ENCODE measurements at places on chromosomes 3 and 15.
A peak's percentile ranks its signal among the peaks of the same experiment; 100 is the strongest.

GRCh38 chr15:40770147-40770721 lies 454 bp downstream of the C15orf62 start:
- DNase-seq = peak; percentile 24

DNA sequence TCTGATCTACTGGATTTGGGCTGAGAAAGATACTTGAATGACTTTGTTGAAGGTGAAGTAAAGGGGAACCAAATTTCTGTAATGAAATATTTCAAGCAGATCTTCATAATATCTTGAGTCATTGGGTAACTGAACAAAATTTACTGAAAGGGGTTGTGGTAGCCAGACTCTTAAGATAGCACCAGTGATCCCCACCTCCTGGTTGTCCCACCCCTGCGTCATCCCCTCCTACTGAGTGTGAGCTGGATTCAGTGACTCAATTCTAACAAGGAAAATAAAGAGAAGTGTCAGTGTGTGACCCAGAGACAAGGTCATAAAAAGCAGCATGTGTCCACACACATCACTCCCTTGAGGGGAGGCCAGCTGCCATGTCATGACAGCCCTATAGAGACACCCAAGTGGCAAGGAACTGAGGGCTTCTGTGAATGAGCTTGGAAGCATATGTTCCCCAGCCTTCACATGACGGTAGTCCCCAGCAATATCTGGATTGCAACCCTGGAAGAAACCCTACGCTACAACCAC lies 107.1 kb downstream of the MECOM start:
- DNase-seq = no peak

DNA sequence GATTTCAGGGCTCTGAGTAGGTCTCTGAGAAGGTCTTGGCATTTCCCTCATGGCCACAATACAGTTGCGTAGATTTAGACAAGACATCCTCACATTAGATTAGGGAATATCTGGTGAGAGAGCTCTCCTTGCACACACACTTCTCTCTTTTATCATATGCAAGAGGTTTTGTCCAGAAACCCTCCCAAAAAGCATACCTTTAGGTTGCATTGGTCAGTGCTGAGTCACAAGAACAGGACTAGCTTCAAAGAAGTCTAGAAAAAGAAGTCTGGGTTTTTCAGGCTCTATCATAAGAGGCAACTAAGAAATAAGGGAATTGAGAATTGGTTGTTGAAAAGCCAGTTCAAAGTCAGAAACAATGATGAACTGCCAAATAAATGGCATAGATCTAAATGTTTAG lies 40.1 kb upstream of the MITF start:
- no peak for DNase-seq

DNA sequence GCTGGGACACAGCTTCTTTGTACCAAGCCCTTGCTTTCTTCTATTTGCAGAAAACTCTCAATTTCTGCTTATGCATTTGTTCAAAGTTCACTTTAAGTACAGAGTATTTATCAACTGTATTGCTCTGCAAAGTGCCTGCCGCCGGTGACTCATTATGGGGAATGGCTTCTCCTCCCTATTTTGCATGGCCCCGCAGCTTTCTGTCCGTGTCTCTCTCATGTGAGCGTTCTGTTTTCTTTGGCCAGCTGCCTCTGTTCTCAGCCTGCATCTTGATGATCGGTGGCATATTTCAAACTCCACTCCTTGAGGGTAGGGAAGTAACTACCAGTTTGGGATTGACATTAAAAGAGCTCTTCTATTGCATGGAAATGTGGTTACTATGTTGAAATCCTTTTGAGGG lies 28.6 kb upstream of the ST8SIA2 start:
- peak; percentile 75 for DNase-seq

DNA sequence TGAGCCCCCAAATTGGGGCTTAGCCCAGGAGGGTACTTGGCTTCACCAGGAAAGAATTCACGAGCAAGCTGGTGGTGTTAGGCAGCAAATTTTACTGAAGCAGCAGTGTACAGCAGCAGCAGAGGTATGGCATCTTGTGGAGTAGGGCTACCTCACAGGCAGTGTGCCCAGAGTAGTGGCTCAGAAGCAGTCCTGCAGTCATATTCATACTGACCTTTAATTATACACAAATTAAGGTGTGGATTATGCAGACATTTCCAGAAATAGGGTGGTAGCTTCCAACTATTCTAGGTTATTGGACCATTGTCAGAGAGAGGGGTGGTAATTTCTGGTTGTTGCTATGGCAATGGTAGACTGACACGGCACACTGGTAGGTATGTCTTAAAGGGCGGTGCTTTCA lies 20.7 kb upstream of the CADPS start:
- no peak for DNase-seq

- DNase-seq = no peak
Observed at GRCh38 chr3:71461114-71461513, 122.4 kb downstream of the FOXP1 start.

GRCh38 chr3:38578081-38578475 lies 71.4 kb downstream of the SCN5A start:
- DNase-seq = no peak

GRCh38 chr3:129207479-129207878 lies 23.8 kb upstream of the CNBP start:
- no peak for DNase-seq

DNA sequence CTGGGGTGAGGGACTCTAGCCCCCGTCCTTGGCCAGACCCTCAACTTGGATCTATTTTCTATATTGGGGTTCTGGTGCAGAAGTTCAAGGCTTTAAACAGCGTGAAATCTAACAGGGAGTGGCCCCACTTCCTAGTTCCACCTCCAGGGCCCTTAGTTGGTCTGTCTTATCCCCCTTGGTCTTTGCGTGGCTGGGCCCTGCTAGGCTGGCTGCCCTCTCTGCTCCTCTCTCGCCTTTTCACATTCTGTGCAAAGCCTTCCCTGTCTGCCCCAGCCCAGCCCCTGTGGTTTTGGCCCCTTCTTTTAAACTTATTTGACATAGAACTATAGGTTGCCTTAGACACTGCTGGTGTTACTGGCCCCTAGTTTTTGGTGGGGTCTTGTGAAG lies 5.6 kb downstream of the PPCDC start:
- DNase-seq = no peak

DNA sequence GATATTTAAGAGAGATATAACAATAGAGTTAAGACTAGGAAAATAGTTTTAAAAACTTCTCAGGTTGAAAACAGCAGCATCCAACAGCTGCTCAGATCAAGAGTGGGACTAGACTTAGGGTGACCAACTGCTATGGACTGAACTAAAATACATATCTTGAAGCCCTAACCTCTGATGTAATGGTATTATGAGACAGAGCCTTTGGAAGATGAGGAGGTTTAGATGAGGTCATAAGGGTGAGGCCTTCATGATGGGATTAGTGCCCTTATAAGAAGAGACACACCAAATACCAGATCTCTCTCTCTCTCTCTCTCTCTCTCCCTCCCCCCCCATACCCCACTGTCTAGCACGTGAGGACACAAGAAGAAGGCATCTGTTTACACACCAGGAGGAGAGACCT lies 37.4 kb upstream of the GALNT15 start:
- DNase-seq = no peak

DNA sequence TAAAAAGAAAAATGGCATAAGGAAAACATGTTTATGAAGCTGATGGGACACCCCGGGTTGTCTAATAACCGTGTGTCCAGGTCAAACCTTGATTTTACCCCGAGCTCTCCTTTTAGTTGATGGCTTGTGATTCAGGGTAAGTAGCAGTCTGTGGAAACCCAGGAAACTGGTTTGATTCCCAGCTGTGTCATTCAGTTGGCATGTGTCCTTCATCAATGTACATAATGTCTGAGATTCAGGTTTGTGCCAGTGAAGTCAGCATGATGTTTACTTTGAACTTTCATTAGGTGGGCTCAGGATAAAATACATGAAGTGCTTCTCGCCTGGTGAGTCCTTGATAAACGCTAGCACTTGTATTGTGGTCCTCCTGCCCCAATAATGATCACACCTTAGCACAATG lies 4.3 kb upstream of the COPG1 start:
- DNase-seq = no peak

DNA sequence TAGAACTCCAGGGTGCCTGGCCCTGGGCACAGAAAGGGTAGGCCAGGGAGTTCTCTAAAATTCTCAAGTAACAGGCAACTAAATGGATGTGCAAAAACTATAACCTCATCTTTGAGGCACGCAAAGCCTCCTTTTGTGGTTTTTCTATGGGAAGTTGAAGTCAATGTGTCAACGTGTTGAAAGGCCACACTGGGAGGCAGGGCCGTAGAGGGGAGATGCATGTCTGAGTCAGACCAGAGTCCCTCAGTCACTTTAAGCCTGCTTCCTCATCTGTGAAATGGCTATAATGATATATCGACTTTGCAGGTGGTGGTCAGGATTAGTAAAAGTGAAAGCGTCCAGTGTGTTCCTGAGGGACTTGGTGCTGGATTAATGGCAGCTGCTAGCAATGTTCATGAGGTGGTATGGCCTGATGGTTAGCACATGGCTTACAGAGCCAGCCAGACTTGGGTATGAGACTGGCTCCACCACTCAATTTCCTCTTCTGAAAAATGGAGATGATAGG lies 17.0 kb downstream of the TGM5 start:
- peak; percentile 92 for DNase-seq

DNA sequence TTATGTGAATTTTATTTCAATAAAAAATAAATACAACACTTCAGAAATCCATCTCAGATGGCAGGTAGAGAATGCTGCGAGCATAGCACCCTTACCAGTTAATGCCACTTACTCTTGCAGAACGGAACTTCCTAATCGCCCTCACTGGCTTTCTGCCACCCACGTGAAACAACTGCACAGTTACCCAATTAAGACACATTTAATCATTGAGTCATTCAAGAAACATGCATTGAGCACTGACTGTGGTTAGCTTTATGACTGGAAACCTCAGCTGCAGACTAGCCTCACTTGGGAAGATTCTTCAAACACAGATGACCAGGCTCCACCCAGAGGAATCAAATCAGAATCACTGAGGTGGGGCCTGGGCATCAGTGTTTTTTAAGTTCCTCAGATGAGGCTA lies 5.6 kb upstream of the MFGE8 start:
- peak; percentile 98 for DNase-seq

GRCh38 chr3:135802171-135802570 lies 163.4 kb upstream of the PPP2R3A start:
- no peak for DNase-seq

DNA sequence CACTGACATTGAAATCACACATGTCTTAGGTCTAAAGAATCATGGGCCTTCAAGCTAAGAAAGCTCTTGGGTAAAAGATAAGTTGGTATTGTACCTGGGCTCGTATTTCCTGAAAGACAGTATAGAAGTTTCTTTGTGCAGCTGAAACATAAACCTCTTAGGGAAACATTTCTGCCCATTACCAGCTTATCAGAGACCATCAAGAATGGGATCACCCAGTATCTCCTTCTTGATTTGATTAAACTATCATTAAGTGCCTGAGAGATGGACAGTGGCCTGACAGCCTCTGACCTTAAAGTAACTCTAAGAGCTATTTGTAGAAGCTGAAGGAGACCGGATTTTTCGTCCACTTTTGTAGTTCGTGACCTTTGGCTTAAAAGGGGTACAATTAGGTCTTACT lies 265.3 kb downstream of the ERC2 start:
- no peak for DNase-seq

GRCh38 chr3:30695302-30696061 lies 89.1 kb downstream of the TGFBR2 start:
- DNase-seq = no peak

GRCh38 chr3:126347543-126348161 lies 9.6 kb downstream of the KLF15 start:
- no peak for DNase-seq

GRCh38 chr3:29606416-29606815 lies 325.5 kb downstream of the RBMS3 start:
- no peak for DNase-seq

GRCh38 chr3:147775411-147775810 lies 366.2 kb downstream of the ZIC1 start:
- DNase-seq = no peak

GRCh38 chr15:32652178-32652577 lies 10.7 kb downstream of the SCG5 start:
- DNase-seq = no peak

DNA sequence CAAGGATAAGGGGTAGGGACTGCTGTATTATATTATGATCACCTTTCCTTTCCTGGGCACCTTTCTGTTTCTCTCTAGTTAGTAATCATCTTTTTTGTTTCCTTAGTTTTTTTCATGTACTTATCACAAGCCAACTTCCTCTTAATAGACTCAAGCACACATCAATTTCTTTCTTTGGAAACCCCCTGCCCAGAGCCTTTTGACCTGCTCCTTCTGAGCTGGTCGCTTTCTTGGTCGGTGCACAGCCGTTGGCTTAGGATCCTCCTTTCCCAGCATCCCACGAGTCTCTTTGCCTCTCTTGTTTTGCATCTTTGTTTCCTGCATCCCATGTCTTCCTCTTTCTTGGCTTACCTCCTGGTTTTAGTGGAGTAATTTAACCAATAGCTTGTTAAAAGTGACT lies 26.9 kb downstream of the GASK1A start:
- no peak for DNase-seq

- DNase-seq = no peak
Observed at GRCh38 chr3:156981005-156981404, 154.9 kb downstream of the LEKR1 start.

DNA sequence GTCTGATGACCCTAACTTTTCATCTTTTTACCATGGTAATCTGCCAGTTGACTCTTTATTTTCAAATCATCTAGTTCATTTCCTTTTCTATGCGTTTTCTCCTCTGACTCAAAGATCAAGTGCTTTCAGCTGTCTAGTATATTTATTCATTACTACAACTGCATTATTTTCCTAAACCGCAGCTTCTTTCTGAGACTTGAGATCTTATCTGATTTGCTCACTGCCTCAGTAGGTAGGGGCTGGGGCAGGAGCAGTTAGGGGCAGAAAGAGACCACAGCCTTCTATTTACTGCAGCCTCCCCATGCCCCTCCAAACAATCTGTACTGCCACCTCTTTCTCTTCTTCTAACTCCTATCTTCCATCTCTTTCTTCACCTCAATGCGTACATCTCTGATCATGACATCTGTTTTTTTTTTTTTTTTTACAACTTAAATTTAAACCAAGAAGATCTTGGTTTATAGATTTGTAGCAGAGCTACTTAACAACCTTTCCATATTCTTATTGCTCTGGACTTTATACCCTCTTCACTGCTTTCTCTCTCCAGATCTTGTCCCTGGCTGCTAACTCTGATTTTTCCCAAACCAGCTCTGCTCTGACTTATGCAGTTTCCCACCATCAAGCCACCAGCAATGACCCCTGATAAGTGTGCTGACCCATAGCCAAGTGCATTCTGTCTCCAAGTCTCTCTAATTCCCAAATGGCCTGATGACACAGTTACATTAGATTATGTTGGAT lies 52.2 kb downstream of the MOBP start:
- DNase-seq = no peak

DNA sequence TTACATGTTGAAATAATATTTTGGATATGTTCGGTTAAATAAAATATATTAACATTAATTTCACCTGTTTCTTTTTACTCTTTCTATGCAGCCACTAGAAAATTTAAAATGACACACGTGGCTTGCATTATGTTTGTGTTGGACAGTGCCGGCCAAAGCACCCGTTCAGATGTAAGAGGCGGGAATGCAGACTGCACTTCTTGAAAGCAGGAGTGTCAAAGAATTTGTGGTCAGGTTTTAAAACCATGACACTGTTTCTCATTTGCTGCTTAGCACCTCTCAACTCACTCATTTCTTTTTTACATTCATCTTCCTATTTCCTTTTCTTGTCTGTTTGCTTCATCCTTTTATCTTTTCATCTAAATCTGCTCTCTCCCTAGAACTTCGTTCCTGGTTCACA lies 35.3 kb upstream of the MINAR1 start:
- no peak for DNase-seq
